ENCODE measurements at places on chromosomes 1 and 21. TPM values are rescaled to one million over a fixed set of nuclear protein-coding genes. Genes with fewer than 3 reads are reported as not detected.

GRCh38 chr1:99566290-99567021 lies 79.5 kb upstream of the PALMD start:
- no peak for DNase-seq

DNA sequence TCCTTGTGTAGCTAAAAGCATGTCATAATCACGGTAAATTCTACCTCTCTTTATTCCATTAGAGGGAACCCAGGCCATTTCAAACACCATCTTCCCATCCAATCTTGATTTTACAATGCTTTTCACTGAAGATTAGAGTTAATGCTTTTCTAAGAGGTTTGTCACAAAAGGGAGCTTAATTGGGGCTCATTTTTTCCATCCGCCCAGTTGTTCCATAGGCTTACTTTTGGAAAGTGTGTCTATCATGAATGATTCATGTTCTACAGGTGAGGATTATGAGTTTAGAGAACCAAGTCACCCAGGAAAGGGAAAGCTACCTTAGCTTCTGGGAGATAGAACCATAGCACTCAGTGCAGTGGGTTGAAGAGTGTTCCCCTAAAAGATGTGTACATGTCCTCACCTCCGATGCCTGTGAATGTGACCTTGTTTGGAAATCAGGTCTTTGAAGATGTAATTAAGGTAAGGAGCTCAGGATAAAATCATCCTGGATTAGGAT lies 286.9 kb upstream of the RUNX1 start:
- no peak for DNase-seq

DNA sequence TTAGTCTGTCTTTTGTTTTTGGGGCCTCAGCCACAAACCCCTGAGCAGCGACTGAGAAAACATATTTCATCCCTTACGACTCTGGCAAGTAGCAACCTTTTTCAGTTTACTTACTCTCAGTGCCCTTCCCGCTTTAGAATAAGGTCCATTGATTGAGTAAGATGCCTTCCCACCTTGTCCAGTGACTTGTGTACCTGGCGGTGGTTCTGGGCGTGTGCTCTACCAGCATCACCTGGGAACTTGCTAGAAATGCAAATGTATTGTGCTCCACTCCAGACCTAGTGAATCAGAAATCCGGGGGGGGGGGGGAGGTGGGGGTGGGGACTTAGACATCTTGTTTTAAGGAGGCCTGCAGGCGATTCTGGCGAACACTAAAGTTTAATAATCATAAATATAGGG lies 72.1 kb downstream of the S1PR1 start:
- DNase-seq = no peak

- no peak for DNase-seq
Observed at GRCh38 chr1:223742856-223743517, 30.6 kb downstream of the CAPN2 start.

GRCh38 chr1:21165646-21166045 lies 11.1 kb downstream of the EIF4G3 start:
- DNase-seq = no peak

DNA sequence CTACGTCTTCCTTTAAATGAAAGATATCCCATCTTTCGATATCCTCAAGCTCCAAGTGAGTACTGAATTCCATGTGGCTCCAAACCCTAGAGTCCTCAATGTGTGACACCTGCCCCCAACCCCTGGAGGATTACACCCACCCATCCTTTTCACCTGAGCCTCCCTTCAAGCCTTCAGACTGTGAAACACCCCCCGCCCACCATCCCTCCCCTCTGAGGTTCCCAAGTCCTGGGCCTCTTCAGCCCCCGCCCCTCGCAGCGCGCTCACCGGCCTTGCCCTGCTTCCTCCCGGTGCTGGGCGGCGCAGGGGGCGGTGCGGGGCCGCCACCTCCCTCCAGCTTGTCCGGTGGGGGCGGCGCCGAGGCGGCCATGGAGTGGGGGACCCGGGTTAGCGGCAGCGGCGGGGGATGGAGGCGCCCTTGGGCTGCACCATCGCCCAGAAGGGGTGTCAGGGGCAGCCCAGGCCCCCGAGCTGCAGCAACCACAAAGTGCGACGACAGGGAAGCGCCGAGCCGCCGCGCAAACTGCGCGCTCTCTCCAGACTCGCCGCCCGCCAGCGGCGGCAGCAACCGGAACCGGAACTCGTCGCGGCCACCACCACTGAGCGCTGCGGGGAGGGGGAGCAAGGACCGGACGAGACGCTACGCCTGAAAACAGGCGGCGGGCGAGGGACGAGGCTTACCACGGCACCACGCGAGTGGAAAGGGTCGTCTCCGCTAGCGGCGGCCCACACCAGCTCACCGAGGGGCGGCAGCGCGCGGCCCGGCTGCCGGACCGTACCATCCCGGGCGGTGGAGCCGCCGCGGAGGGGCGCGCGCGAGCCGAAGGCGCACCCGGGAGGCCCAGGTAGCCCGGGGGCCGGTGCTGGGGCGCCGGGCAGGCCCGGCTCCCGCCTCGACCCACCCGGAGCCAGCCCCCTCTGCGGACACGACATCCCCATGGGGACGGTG lies at the start of gene PYGO2:
Gene PYGO2 (minus strand): TSS at position 576 of the 949 bp plus-strand sequence. CDS start 206 bp downstream, at position 370.
- DNase-seq = peak; percentile 75

DNA sequence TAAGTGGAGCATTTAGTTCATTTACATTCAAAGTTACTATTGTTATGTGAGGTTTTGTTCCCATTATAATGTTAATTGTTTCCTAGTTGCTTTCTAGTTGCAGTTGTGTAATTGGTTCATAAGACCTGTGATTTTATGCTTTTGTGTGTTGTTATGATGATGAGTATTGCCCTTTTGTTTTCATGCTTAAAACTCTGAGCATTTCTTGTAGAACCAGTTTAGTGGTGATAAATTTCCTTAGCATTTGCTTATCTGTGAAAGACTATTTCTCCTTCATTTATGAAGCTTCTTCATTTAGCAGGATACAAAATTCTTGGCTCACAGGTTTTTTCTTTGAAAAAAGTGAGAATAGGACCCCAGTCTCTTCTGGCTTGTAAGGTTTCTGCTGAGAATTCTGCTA lies 274.8 kb upstream of the SPAG17 start:
- no peak for DNase-seq

DNA sequence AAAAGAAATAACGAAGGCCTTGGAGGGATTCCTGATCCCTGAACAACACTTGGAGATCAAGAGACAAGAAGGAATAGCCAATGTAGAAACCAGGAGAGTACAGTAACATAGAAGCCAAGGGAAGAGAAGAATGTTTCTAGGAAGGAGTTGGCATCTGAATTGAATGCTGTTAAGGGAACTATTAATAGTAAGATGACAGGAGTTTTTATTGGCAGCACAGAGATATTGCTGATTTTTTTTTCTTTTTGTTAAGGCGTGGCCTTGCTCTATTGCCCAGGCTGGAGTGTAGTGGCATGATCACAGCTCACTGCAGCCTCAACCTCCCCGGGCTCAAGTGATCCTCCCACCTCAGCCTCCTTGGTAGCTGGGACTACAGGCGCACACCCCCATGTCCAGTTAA lies 9.6 kb upstream of the SFT2D2 start:
- DNase-seq = no peak

Gene RIMKLA
- not detected for total RNA-seq

Gene TMEM125
- 2.3 TPM for total RNA-seq

Gene GMEB1
- 13.4 TPM for total RNA-seq
